Cortex of kidney (tissue), 1 donor: ENCODE measurements at places on chromosomes 16 and 17.

- DNase-seq: no peak
These were observed 17.4 kb downstream of the ITPRIPL2 start for GRCh38 chr16:19130852-19131824.

DNA sequence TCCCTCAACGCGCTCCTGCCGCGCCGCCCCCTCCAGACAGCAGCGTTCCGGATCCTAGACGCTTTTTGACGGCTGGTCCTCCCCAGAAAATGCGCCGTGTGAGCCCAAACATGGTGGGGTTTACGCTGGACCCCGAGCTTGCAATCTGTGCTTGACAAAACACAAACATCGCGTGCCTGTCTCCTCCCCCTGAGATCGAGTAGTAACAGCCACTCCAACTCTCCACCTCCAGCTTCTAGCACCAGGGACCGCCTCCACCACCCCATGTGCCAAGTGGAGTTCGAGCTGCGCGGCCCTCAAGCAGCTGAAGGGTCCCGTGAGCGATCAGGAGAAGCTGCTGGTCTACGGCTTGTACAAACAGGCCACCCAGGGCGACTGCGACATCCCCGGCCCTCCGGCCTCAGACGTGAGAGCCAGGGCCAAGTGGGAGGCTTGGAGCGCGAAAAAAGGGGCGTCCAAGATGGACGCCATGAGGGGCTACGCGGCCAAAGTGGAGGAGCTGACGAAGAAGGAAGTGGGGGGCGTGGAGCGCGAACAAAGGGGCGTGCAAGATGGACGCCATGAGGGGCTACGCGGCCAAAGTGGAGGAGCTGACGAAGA is 656 bp upstream of the GEMIN4 start:
- DNase-seq: no peak

DNA sequence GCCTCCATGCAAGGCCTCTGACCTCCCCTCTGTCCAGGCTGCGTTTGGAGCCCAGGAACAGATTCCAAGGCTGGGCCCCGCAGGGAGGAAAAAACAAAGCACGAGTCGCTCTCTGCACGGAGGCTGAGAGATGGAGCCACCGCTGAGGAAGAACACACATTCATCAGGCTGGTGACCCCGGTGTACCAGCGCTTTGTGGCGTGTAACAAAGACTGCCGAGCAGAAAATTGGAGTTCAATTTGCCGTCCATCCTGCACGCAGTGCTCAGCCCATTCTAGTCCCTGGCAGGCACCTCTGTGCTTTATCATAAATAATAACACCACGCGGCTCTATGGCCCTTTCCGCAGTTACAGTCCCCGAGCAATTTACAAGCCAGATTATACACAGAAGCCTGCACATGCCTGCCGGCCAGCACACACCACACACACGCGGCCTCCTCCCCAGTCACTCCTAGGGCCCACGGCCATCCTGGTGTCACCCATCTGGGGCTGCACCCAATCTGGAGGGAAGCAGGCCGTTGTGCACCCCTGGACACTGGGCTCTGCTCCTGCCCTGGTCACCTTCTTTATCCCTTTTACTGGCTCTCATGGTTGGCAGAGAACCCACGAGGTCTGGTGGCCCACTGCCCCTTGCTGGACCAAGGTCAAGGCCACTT is 124.4 kb downstream of the SDK2 start:
- DNase-seq: no peak

- no peak for DNase-seq
These were observed 13.4 kb upstream of the MEIOC start for GRCh38 chr17:44642834-44643233.

GRCh38 chr17:21388066-21388465 is 11.9 kb downstream of the KCNJ12 start:
- no peak for DNase-seq

DNA sequence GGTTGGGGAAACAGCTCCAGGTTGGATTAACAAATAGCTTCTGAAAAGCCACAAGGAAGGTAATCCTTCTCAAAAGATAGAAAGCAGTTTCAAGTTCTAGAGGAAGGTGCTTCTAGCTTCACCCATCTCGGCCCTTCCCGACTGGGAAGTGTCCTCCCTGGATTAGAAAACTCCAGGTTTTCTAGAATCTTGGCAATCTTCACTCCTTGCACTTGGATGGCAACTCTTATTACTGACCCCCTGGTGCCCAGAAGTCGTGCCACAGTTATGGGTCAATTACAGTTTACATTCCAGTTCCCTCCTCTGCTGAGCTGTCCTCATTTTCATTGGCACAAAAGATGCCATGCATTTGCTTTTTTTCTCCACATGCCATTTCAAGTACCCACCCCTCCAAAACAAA is 65.6 kb downstream of the SMG6 start:
- no peak for DNase-seq

GRCh38 chr17:39600288-39600996 is 7.3 kb downstream of the NEUROD2 start:
- DNase-seq: no peak

DNA sequence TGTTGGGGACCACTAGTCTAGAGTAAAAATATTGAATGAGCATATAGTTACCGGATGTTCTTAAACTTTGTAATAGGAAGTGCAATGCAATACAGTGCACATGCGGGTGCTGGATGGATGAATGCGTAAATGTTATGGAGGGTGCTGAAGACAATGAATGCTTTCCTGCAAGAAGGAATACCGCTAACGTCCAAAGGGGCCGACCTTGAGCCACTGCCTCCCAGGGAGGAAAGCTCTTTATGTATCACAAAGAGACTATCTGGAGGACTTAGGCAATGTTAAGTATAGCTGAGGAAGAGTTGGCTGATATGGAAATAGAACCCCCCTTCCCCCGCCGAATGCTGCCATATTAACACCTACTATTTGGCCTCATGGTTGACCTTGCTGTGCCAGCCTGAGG is 27.5 kb upstream of the SHCBP1 start:
- no peak for DNase-seq

DNA sequence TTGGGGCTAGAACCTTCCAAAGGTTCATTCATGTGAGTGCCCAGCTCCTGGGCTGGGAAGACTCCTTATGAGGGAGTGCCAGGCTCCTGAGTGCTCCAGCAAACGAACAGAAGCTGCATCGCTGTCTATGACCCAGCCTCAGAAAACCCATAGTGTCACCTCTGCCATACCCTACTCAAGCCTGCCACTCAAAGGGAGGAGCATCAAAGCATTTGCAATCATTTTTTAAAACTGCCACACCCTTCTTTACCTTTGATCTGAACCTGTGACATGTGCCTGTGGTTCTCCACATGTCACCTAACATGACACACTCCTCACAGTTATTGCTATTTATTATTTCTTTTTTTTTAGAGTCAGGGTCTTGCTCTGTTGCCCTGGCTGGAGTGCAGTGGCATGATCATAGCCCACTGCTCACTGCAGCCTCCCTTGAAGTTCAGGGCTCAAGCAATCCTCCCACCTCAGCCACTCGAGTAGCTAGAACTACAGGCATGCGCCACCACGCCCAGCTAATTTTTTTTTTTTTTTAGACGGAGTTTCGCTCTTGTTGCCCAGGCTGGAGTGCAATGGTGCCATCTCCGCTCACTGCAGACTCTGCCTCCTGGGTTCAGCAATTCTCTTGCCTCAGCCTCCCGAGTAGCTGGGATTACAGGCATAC is 7.3 kb upstream of the KDM8 start:
- no peak for DNase-seq

DNA sequence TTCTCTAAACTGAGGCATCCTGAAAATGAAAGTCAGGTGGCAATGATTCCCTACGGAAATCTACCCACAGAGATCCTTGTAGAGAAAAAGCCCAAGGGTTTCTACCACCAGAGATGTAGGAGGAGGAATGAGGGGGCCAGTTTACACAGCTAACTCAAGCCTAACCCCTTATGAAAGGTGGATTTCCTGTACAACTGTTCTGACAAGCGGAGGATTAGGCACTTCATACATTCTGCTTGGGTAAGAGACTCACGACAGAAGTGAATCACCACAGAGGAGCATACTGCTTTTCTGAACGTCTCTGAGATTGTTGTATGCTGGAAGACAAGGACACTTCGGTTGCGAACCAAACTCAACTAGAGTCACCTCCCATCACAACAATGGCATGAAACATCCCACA is 72.7 kb downstream of the SMG6 start:
- DNase-seq: no peak
